GM10248 (cell line): ENCODE measurements at places on chromosomes 6 and 20.

DNA sequence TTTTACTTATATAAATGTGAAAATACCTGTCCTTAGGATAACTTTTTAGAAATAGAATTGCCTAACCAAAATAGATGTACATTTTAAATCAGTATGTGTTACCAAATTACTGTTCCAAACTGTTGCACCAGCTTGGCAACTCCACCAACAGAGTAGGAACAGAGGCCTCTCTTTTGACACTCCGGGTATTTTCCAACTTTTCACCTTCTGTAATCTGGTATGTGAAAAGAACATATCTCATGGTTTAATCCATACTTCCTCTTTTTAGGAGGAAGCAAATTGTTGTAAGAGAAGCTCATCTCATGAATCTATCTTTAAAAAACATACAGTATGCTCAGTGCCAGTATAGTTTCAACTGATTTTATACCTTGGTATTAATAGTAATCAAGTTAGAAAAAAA lies 24.9 kb downstream of the RNF144B start:
- DNase-seq, result no peak

DNA sequence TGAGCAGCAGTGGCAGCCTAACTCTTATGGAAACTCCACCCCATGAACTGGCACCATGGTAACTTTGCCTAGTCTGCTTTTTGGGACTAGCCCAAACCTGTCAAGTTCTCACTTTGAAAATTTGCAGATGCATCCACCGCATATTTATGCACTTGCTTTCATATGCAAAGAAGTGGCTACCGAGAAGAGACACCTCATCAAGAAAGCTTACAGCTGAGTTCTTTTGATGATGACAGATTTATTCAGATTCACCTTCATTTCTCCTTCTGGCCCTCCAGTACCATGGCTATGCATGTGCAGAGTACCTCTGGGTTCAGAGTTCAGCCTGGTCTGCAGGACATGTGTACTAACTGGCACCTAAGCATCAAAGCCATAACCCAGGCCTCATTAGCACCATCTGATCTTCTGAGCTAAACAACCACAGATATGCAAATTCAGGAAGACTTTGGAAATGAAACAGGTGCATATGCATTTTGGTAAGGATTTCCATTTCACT lies 154.3 kb upstream of the TENT5A start:
- DNase-seq, result no peak

GRCh38 chr6:43823879-43824702 lies 54.1 kb downstream of the VEGFA start:
- DNase-seq, result no peak

DNA sequence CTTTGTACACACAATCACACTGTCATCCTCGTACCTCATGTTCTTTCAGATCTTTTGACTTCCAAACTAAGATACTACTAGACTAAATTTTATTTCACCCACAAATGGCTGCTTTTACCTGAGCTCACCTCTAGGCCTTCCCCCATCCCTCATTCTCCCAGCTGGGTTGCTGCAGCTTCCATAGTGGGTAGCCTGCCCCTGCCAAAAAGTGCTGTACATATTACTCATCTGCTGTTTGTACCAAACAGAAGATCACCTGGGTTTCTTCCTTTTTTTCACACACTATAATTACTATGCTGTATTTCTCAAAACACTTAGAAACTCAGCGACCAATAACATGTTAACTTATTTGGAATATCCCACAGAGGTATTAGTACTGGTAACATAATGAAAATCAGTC lies 267.6 kb upstream of the PRDM1 start:
- DNase-seq, result no peak

- no peak for DNase-seq
These were observed 57.3 kb downstream of the PTPRA start for GRCh38 chr20:2930538-2930937.

GRCh38 chr20:38060536-38060935 lies 27.0 kb downstream of the RPRD1B start:
- no peak for DNase-seq

- DNase-seq, result no peak
These were observed 963.3 kb downstream of the KIF16B start for GRCh38 chr20:15609921-15610320.

DNA sequence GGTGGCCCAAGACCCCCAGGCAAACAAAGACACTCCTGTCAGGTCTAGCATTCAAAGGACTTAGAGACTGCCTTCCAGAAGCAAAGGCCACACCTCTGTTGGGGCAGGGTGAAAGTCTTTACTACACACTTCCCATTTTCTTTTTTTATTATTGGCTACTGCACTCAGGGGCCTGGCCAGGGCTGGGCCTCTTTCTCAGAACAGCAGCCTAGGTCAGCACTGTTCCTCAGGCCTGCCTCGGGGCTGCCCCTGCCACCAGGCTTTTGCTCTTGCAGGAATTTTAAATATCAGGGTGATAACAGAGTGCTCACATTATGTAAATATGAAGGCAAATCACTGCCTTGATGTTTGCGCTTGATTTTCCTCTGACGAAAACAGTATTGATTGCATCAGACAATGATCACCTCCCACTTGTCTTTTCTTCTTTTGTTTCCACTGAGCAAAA lies 18.5 kb downstream of the GSTA4 start:
- DNase-seq, result peak; percentile 71

- peak; percentile 24 for DNase-seq
These were observed 102.1 kb upstream of the LAMP5 start for GRCh38 chr20:9412309-9412708.

DNA sequence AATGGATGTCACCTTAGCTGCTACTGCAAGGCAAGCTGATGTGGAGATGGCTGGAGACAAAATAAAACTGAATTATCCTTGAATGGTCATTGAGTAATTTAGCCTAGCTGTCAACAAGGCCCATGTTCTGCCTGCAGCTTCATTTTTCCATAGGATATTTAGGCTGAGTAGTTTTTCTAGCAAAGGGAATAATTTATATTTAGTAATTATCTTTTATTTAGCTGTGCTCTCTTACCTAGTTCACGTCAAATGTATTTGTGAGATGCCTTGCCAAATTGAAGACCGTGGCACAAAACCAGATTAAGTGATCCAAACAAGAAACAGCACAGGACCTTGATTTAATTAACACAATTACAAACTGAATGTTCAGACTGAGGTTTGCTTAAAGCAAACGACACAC lies 77.4 kb upstream of the CEP162 start:
- DNase-seq, result no peak

DNA sequence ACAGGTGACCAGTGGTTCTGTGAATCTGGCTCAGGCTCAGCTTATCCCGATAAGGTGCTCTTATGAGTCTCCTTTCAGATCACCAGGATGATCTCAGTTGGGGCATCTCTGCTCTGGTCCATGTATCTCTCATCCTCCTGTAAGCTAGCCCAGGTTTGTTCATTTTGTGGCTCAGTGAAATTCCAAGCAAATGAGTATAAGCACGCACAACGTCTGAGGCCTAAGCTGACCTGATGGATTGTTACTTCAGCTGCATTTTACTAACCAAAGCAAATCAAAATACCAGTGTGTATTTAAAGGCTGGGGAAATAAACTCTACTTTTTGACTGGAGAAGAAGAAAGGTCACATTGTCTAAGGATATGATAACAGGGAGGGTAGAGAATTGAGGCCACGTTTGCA lies 551.0 kb upstream of the BTBD3 start:
- no peak for DNase-seq

DNA sequence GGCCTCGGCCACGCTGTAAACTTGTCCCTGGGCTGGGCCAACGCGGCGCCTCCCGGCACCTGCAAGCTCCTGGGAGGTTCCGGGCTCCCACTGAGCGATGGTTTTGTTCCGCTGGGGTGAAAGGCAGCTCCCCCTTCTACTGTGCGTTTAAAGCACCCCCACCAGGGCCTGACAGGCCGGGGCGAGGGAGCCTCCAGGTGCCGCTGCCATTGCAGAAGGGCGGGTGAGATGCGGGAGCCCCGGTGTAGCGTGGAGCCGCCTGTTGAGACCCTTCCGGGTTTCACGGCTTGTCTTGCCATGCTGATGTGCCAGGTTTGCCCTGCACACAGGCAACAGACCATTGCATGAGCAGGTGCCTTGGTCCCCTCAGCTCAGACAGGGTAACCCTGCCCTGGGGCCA lies 2.9 kb downstream of the COL20A1 start:
- DNase-seq, result no peak

GRCh38 chr6:161353208-161353613 lies 79.3 kb upstream of the AGPAT4 start:
- no peak for DNase-seq

- no peak for DNase-seq
These were observed 17.3 kb upstream of the MATN4 start for GRCh38 chr20:45325371-45325770.

GRCh38 chr6:21468461-21468860 lies 125.1 kb upstream of the SOX4 start:
- DNase-seq, result no peak

DNA sequence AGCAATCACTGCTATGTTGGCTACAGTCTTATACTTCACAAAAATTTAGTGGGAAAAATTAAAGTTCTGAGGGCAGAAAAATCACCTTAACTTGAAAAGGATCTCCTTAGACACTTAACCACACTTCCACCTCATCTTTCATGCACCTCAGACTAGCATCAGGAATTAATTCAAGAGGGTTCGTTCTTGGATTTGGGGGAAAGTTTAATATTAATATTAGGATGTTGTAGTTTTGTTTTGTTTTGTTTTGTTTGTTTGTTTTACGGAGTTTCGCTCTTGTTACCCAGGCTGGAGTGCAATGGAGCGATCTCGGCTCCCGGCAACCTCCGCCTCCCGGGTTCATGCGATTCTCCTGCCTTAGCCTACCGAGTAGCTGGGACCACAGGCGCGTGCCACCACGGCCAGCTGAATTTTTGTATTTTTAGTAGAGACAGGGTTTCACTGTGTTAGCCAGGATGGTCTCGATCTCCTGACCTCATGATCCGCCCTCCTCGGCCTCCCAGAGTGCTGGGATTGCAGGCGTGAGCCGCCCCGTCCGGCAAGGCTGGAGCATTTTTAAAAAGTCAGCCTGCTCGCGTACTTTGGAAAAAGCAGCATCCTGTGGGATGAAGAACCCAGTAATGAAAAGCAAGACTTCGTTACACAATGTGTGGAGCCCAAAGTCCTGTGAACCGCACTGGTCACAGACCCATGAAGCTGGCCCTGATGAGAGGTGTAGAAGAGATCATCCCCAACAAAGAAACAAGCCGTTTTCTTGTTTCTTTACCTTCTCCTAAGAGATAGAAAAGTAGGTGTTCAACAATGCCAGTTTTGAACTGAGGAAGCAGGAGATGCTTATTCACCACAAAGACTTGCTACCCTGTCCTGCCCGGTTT lies 194.9 kb downstream of the GPX5 start:
- DNase-seq, result no peak

GRCh38 chr6:12294851-12295536 lies 4.8 kb downstream of the EDN1 start:
- DNase-seq, result no peak

GRCh38 chr6:92541448-92542060 lies 877.8 kb downstream of the EPHA7 start:
- DNase-seq, result no peak

DNA sequence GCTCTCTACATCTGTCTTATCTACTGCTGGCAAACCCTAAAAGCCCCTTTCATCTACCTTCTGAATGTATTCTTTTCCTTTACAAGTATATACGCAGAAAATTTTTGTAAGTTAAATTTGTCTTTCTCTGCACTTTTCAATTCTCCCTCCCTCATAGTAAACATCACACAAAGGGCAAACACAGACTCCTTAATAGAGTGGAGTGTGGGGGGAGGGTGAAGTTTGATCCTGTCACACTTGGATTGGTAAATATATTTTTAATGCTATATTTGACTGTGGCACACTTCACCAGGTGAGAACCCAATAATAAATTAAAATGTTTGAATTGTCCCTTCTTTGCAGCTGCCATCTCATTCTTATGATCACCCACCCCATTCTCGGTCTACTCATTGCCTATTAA lies 33.2 kb upstream of the PAQR8 start:
- no peak for DNase-seq

DNA sequence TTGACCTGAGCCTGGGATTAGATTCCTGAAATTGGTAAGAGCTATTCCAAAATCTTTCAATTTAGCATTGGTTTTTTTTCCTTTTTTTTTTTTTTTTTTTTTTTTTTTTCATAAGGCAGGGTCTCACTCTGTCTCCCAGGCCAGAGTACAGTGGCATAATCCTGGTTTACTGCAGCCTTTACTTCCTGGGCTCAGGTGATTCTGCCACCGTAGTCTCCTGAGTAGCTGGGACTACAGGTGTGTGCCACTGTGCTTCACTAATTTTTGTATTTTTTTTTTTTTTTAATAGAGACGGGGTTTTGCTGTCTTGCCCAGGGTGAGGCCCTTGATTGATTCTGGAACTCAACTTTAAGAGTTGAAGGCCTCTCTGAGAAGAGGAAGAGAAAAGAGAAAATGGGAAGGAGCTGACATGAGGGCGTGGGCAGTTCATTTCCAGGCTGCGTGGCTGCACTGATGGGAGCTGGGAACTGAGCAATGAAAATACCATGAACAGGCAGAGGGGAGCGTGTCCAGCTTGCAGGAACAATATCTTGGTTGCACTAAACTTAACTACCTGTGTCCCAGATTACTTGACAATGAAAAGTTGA lies 24.6 kb downstream of the KDM1B start:
- DNase-seq, result no peak

GRCh38 chr20:59811681-59812171 lies 121.7 kb downstream of the SYCP2 start:
- no peak for DNase-seq

GRCh38 chr20:52127309-52127708 lies 64.3 kb downstream of the ZFP64 start:
- DNase-seq, result no peak

DNA sequence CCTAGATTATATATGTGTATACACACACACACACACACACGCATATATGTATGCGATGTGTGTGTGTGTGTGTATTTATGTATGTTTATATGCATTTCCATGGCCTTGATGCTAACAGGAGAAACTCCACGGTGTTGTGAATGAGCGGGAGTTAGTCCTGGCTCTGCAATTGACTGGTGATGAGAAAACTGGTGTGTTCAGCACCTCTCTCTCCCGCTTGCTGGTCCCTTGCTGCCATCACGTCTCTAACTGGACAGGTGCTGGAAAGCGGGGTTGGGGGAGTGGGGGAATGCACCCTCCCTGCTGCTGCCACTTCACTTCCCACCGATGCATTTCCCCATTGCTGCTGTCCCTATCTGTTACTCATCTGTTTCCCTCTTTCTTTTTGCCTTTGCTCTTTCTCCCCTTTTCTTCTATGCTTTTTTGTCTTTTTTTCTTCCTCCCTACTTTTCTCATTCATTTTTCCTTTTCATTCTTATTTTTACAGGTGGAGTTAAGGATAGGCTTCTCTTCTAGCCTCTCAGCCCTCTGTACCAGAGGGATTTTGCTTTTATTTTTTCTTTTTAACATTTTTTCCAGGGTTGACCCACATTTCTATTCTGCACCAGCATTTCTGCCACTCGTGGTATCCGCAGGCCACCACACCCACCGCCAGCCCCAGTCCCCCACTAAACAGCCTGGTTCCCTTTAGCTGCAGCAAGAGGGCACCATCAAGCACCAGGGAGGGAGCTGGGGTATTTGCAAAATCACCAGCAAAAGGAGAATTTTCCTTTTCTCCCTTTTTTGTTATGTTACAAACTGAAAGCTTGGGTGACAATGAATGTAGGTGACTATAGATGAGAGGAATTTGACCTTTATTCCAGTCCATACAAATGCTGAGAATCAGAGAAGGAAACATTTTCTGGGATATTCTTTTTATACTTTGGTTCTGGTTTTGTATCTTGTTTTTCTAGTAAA lies 115.6 kb downstream of the TCP11 start:
- no peak for DNase-seq

- no peak for DNase-seq
These were observed 102.6 kb downstream of the C6orf118 start for GRCh38 chr6:165206798-165207197.
